ENCODE measurements at places on chromosomes 7 and 10. TPM values are rescaled to one million over a fixed set of nuclear protein-coding genes. Genes with fewer than 3 reads are reported as not detected.

The ARL3 gene
- total RNA-seq, result 6.4 TPM

The PSD gene
- total RNA-seq, result 0.07 TPM

The NEUROD6 gene
- total RNA-seq, result not detected

The OR2A5 gene
- not detected for total RNA-seq

The FAM24B gene
- 7.1 TPM for total RNA-seq

The PDE1C gene
- 0.11 TPM for total RNA-seq

The MBLAC1 gene
- total RNA-seq, result 3.0 TPM

The NEUROG3 gene
- total RNA-seq, result not detected

The UCN3 gene
- total RNA-seq, result not detected

The AOAH gene
- not detected for total RNA-seq

GRCh38 chr7:149772956-149773434 is 393 bp downstream of the ZNF467 start:
- DNase-seq, result no peak

- DNase-seq, result no peak
These were observed 15.2 kb downstream of the FAM20C start for GRCh38 chr7:207418-208129.

DNA sequence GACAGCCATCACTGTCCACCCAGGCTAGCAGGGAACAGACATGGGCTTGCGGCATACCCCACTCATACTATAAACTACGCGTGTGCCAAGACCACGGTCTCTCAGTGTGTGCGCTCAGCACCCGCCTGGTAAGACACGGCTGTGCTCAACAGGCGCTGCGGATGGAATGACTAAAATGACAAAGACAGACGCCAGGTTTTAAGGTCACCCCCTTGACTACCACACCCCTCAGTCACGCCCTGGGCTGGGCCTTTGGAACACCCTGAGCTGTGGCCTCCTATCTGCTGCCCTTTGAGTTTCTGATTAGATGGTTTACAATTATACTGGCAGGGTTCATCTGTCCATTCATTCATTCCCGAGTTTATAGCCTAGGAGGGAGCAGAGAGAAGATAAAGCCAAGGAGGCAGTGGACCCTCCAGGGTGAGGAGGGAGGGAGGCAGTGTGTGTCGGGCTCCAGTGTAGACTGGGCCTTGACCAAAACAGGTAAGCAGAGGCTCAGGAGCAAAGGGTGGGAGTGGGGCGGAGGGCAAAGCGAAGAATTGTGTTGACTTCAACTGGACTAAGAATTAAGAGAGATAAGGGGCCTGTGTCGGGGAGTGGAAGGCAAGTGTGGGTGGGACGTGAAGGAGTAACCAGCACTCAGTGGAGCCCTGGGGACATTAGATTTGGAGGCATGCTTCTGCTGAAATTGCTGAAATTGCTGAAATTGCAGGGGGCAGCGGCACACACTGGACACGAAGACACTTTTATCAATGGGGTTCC is 35.0 kb downstream of the TNS3 start:
- DNase-seq, result no peak

DNA sequence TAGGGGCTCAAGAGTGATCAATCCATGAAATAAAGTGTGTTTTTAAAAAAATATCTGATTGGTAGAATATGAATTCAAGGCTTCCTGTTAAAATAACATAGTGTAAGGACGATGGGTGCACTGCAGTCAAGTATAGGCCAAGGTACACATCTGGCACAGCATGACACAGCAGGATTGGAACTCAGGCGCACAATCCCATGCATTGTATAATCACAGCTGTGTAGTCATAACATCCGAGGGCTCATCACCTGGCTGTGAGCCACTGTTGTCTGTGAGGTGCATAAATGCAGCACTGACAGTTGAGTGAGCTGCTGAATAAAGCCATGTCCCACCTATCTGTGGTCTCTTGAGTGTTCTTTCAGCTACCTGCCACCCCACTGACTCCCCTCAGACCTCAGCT is 142.3 kb upstream of the HPS1 start:
- DNase-seq, result no peak

GRCh38 chr10:29078919-29079318 is 210.0 kb upstream of the LYZL1 start:
- DNase-seq, result no peak

DNA sequence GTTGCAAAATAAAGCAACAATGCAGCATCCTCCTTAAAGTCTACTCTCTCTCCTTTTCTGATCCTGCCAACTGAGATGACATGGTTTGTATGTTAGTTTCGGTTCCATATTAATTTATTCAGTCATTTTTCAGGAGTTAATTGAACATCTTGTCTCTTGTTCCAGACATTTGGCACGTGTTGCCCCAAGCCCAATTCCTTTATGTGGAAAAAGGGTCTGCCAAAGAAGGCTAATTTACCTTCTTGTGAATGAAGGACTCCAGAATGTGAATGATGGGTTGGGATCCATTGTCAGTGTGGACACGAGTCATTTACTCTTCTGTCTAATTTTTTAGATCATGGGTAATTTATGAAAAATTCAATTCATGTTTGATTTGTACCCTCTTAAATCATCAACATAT is 350.9 kb upstream of the LRGUK start:
- no peak for DNase-seq

- no peak for DNase-seq
These were observed 101.2 kb upstream of the PRPS1L1 start for GRCh38 chr7:18128846-18129245.
